ENCODE measurements at places on chromosomes 3 and 15.

DNA sequence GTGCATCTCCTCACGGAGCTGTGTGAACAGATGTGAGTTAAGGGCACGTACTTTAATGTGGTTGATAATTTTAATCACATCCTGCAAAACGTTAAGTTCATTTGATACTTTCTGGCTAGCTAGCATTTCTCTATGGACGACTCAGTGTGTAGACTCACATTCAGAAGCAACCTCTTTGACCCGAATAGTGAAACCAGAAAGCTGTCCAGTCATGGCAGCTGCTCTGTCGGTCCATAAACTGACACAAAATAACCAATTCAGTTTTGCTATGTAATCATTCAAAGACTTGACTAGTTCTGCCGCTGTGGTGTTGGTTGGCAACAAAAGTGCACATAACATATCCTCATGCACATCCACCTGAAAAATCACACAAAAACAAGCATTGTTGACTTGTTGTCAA lies 3.7 kb upstream of the GFM1 start:
- DNase-seq = no peak

GRCh38 chr3:4751029-4751501 lies 228.2 kb upstream of the BHLHE40 start:
- DNase-seq = no peak

GRCh38 chr3:167920747-167921146 lies 175.0 kb downstream of the GOLIM4 start:
- DNase-seq = no peak

GRCh38 chr3:16148783-16149182 lies 25.7 kb upstream of the GALNT15 start:
- DNase-seq = no peak

GRCh38 chr15:29278436-29279105 lies 8.9 kb upstream of the NSMCE3 start:
- no peak for DNase-seq

DNA sequence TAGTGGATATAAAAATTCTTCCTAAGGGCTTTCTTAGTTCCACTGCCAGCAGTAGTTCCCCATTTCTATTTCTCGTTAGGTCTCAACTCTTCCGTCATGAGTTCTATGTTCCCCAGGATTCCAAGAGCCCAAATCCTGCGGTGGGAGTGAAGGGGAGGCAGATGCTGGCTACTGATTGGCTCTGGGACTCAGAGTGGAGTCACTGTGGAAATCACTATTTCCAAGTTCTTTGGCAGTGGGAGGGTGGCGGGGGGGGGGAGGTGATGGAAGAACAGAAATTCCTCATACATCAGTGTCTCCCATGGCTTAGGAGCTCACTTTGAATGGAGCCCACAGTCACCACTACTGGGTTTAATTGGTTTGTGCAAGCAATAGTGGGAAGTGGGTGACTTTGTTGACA lies 5.6 kb downstream of the CCR1 start:
- DNase-seq = no peak

GRCh38 chr3:61741551-61741950 lies 180.2 kb downstream of the PTPRG start:
- DNase-seq = no peak

DNA sequence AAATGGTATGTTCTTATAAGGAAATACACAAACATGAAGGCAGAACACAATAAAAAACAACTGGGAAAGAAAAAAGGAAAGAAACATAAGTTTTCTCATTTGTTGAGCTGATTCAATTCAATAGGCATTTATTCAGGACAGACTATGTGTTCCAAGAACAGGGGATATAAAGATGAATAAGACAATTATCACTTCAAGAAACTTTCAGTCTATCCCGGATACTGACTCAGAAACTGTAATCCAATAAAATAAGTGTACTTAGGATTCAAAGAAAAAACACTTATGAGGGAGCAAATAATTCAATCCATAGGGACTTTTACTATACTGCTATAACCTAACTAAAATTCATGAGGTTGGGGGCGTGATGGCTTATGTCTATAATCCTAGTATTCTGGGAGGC lies 3.5 kb upstream of the POPDC2 start:
- no peak for DNase-seq

DNA sequence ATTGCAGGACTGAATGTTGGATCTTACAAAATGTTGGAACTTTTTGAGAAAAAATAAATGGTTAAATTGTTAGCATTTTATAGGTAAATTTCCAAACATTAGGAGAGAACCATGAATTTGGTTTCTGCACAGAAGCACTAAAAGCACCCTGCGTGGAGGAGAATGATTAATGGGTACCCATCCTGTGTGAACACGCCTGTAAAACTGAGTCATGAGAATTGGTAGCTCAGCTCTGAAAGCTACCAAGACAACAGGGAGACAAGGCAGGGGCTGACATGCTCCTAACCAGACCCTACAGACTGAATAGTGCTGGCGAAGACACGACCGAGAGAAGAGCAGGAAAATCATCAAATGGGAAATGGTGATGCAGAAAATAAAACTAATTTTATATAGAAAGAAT lies 32.4 kb upstream of the MTMR10 start:
- no peak for DNase-seq

DNA sequence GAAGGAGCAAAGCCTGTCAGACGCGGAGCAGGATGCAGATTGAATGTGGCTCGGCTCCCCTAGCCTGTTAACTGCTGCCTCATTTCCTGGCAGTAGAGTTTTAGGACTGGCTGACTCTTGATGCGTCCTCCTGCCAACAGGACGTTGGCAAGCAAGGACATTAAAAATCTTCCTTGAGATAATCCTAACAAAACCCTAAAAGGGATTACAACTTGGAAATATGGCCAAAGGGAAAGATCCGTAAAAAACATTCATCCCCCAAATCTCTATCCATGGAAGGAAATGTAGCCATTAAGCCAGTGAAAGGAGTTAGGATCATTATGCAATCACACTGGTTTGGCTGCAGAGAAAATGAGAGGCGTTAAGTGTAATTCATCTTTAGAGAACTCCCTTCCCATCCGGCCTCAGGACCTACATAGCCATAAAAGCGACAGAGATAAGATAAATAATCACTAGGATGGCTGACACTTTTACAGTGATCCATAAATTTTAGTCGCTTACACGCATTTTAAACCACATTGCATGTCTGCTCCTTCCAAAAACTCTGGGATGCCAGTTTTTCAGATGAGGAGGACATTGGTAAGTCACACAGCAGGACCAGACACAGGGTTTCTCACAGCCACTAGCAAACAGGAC lies 44.5 kb upstream of the C3orf80 start:
- DNase-seq = no peak

GRCh38 chr3:197376735-197377555 lies 78.5 kb upstream of the DLG1 start:
- DNase-seq = no peak

GRCh38 chr3:129612534-129613366 lies 6.3 kb upstream of the PLXND1 start:
- no peak for DNase-seq

- no peak for DNase-seq
Measured at GRCh38 chr15:41977757-41978383, 5.5 kb upstream of the EHD4 start.

GRCh38 chr15:35465783-35466182 lies 80.2 kb downstream of the DPH6 start:
- no peak for DNase-seq

DNA sequence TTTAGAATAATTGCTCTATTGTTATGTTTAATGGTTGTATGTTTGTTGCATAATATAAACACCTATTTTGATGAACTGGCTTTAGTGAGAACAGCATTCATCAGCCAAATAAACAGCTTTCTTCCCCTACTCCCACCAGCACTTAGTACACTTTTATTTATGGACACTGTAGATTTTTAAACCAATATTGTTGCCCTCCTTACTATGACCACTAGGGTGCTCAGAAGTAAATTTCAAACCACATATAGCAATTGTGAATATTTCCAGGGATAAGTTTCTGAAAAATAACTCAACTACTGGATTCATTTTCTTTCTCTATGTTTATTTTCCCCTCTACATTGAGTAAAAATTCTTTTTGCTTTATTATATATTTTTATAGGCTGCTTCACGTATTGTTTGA lies 84.7 kb upstream of the PTX3 start:
- no peak for DNase-seq

DNA sequence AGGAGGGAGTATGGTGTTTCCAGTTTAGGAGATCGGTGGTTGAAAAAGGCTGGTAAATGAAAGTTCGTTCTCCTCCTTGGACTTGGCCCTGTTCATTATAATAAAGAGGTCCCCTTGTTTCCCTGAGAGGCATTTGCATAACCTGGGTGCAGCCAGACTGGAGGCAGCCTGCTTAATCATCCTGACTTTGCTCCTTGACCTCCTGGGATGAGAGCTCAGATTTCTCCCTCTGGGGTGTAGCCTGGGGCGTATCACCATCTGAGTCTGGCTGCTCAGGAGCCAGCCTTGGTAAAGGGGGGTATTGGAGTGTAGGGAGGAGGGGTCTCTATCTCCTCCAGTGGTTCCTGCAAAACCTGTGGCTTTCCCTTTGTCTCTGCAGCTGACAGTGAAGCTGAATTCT lies 21.3 kb upstream of the ACAD9 start:
- DNase-seq = no peak

GRCh38 chr3:2614578-2614977 lies 495.6 kb downstream of the IL5RA start:
- no peak for DNase-seq

DNA sequence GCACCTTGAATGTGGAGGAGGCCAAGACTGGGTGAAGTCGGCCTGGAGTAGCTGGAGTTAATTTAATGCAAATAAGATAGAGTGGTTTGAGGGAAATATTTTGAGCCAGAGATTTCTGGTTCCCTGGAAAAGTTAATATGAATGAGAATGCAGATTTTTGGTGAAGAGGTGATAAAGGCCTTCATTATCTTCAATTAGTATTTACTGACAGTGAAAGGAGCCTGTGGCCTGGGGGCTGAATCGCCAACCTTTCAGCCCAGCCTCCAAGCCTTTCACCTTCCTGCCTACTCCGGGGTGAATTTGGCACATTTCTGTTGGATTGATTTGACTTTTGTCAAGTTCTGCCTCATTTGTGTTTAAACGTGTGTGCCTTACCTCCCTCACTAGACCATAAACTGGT lies 147.8 kb downstream of the SOX2 start:
- DNase-seq = no peak

- no peak for DNase-seq
Measured at GRCh38 chr15:34999906-35000305, 11.8 kb upstream of the ZNF770 start.

- no peak for DNase-seq
Measured at GRCh38 chr3:191139736-191140135, 59.3 kb upstream of the OSTN start.

DNA sequence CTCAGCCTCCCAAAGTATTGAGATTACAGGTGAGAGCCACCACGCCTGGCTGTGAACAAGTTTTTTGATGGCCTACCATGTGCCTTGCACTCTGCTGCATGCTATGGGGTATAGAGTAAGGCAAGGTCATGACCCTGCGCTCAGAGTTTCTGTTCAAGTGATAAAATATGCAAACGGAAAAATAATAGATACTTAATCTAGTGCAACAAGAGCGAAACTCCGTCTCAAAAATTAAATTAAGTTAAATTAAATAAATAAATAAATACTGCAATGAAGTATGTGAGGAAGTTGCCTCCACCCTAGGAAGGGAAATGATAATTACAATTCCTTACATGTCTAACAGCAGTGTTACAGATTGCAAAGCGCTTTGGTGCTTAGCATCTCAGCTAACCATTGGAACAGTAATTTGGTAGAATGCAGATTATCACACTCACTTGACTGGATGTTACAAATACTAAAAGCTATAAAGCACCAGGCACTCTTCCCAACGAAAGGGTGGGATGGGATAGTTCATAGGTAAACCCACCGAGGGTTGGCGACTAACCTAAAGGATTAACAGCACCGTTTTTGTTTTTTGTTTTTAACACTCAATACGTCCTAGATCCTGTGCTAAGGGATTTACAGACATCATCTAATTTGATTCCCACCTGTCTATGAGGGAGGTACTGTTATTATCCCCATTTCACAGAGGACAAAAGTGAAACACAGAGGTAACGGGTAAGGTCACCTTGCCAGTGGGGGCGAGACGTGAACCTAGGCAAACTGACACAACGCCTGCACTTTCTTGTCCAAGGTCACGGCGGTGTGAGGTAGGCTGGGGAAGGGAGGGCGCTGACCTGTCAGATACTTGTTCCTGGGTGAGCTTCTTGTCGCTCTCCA lies 793 bp upstream of the FANCD2 start:
- no peak for DNase-seq

GRCh38 chr3:128623762-128624176 lies 26.8 kb downstream of the RPN1 start:
- DNase-seq = no peak

GRCh38 chr3:194386066-194386465 lies 13.0 kb downstream of the GP5 start:
- no peak for DNase-seq

GRCh38 chr3:64871834-64872249 lies 184.0 kb upstream of the ADAMTS9 start:
- DNase-seq = no peak

DNA sequence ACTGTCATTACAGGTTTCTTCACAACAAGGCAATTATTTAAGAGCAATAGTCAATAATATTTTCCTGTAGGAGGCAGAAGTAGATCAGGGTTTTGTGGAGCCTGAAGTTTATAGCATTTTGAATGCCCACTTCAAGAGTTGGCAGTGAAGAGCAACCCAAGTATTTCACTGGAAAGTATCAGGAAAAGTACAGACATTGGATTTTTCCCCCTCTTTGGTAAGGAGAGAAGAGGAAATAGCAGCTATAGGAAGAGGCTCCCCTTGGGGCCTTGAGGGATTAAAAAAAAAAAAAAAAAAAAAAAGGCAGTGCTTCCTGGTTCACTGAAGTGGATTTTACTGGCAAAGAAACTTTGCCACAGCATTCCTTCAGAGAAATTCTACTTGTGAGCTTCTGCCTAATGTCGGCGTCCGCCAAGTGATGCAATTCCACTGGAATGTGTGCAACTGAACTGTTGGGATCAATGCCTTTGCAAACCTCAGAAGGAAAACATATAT lies 5.7 kb upstream of the CNTN6 start:
- DNase-seq = no peak

DNA sequence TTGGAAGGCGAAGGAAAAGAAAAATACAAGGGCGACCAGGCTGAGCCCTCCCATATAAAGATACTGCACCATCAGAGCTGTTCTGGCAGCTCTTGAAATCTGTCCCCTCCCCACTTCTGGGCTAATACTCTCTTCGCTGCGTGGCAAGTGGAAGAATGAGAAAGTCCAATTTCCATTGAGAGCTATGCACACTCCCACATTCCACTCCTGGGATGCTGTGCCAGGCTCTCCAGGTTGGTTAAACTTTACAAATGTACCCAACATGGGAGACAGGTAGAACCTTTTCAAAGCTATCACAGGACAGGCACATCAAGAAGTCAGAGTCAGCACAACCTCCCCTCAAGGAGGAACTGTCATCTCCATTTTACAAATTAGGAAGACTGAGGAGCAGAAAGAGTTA lies 465.0 kb downstream of the SHQ1 start:
- no peak for DNase-seq

Data from CD4-positive, alpha-beta T cell treated with Interleukin-6 at 100 ng/mL for 8 hours (primary cell).